ENCODE measurements at places on chromosomes 7 and 10.

GRCh38 chr10:119313644-119314043, 106.3 kb downstream of the GRK5 start:
- peak; percentile 83 for DNase-seq

GRCh38 chr10:116866987-116867595, 17.8 kb downstream of the ENO4 start:
- DNase-seq: no peak

GRCh38 chr7:156651474-156651873, 10.9 kb downstream of the RNF32 start:
- no peak for DNase-seq

DNA sequence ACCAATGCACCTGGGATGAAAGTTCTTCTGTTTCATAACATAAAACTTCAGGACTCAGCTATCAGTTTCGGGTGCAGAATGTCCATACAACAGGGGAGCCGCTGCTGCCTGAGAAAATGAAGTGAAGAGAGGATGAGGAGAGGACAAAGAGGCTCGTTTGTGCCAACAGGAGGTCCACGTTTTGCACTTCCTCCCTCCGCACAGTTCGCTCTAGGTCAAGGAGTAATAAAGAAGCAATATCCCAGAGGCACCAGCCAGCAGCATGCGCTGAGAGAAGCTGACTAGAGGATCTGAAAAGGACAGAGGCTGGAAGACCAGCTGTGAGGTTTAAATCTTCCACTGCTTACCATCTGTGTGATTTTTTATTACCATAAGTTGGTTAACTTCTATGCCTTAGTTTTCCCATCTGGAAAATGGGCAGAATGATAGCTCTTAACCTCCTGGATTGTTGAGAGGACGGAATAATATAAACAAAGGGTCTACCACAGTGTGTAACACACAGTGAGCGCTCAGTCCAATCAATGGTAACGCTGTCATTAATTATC, 709 bp downstream of the GPAM start:
- DNase-seq: no peak

GRCh38 chr7:112743811-112744210, 46.4 kb downstream of the TMEM168 start:
- DNase-seq: no peak

- DNase-seq: no peak
Observed at GRCh38 chr7:39127058-39127457, 149.3 kb downstream of the POU6F2 start.

- no peak for DNase-seq
Observed at GRCh38 chr7:101624246-101625001, 4.7 kb downstream of the MYL10 start.

- DNase-seq: no peak
Observed at GRCh38 chr7:46396481-46396880, 475.4 kb upstream of the IGFBP3 start.

DNA sequence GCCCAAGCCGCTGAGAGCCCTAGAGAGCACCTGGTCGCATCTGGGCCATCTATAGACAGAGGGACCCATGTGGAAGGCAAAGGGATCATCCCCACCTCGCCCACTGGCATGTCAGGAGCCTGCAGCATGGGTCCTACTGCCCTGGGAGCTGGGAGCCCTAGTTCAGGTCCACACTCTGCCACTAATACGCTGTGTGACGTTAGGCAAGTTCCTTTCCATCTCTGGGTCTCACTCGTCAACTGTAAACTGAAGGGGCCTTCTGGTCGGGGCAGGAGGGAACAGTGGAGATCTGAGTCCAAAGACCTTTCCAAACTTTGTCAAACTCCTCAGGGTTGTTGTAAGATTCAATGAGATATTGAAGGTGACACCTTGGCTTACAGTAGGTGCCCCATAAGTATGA, 23.4 kb downstream of the UNC5B start:
- DNase-seq: no peak

DNA sequence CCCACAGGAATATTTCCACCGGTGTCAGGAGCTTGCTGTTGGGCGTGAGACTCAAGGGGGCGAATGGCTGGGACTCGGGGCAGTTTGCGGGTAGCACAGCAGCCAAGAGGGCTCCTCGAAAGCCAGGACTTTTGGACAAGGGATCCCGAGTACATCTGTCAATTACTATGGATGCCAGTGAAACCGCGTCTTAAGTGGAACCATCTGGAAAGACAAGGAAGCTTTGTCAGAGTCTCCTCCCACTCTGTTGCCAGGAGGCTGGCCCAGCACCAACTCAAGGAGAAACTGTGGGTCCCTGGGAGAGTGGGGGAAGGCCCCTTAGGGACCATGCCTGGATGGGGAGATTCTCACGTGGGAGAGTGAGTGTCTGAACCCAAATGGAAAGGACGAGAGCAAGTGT, 57.1 kb downstream of the C10orf143 start:
- no peak for DNase-seq

DNA sequence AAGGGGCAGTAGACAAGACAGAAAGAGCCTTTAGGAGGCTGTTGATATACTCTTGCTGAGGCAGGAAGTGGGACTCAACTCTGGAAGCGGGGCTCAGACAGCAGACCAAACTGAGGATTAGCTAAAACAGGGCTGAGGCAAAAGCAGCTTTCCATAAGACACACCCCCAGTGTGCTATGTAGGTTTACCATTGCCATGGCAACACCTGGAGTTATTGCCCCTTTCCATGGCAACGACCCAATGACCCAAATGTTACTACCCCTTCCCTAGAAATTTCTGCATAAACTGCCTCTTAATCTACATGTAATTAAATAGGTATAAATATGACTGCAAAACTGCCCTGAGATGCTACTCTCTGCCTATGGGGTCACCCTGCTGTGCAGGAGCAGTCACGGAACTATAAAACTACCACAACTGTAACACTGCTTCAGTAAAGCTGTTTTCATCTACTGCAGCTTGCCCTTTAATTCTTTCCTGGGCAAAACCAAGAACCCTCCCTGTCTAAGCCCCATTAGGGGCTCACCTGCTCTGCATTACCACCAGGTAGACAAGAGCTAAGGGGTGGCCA, 348.4 kb upstream of the PODXL start:
- no peak for DNase-seq

GRCh38 chr10:119969609-119970008, 77.1 kb downstream of the SEC23IP start:
- no peak for DNase-seq

- no peak for DNase-seq
Observed at GRCh38 chr7:100680576-100681271, 7.2 kb downstream of the GNB2 start.

- DNase-seq: no peak
Observed at GRCh38 chr7:5625938-5626337, 155.5 kb downstream of the RNF216 start.

DNA sequence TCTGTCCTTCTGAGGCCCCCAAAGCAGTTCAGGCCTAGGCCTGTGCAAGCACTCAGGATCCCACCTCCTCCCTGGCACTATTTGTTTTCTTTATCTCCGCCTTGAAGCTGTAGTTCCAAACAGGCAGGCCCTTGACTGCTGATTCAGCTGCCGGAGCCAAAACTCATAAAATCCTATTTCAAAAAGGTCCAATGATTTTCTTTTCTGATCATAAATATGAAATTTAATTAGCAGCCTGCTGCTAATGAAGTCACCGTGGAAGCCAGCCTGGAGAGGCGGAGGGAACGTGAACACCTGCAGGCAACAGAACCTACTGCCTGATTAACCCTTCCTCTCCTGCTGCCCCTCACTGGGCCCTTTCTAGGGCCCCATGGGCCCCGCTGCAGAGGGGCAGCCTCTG, 60.1 kb downstream of the CARD11 start:
- no peak for DNase-seq

- no peak for DNase-seq
Observed at GRCh38 chr7:28572321-28573058, 160.2 kb downstream of the CREB5 start.

- DNase-seq: no peak
Observed at GRCh38 chr10:103120977-103121735, 71.9 kb downstream of the NT5C2 start.

GRCh38 chr7:30445770-30446169, 32.8 kb downstream of the NOD1 start:
- peak; percentile 71 for DNase-seq

DNA sequence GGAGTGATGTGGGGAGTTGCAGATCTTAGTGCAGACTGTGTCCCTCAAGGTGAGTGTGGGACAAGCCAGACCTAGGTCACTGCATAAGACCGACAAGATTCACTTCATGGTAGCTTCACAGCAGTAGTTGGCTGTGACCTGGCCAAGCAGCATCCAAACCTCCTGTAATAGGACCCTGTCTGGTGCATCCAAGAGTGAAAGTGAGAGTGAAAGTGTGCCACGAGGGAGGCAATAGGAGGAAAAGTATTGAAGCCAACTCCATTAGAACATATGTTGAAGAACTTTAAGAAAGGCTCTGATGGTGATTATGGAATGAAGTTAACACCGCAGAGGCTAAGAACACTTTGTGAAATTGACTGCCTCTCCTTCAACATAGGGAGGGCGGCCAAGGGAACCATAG, 7.8 kb upstream of the ZNF33B start:
- no peak for DNase-seq

DNA sequence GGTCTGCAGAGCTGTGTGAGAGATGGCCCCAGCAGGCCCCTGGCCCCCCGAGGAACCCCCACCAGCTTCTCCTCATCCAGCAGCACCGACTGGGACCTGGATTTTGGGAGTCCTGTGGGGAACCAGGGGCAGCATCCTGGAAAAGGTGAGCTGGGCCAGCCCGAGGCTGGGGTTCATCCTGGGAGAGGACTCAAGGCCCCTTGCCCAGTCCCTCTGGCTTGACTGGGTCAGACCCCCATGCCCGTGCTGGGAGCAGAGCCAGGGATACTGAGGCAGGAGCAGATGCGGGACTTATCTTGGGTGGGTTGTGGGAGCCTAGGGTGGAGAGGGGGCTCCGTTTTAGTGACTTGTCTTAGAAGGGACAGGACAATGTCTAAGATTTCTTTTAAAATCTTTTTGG, 47.5 kb downstream of the ZNF467 start:
- no peak for DNase-seq

DNA sequence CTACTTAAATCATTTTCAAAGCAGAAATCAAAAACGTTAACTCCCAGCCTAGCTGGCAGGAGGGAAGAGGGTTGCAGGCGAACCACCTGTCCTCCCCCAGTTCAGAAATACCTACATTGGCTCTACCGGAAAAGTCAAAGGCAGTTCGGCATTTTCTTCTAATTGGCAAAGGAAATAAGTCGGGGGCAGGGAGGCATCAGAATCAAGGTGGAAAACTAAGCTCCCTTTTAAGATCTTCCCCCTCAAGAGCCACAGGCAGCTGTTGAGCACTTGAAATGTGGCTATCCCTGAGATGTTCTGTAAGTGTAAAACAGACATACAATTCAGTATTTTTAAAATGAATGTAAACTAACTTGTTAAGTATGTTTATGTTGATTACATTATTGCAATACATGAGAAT, 957 bp upstream of the ELMO1 start:
- no peak for DNase-seq

Measured in stimulated activated naive CD8-positive, alpha-beta T cell treated with anti-CD3 and anti-CD28 coated beads, Interleukin-15, Interleukin-2, amounts not matched to agents 100 U/mL and 50 U/mL, for 24 hours (primary cell).